ENCODE measurements at places on chromosomes 7 and 10.
A peak's percentile ranks its signal among the peaks of the same experiment; 100 is the strongest.

GRCh38 chr7:20107582-20107981, 109.6 kb downstream of the MACC1 start:
- no peak for DNase-seq

DNA sequence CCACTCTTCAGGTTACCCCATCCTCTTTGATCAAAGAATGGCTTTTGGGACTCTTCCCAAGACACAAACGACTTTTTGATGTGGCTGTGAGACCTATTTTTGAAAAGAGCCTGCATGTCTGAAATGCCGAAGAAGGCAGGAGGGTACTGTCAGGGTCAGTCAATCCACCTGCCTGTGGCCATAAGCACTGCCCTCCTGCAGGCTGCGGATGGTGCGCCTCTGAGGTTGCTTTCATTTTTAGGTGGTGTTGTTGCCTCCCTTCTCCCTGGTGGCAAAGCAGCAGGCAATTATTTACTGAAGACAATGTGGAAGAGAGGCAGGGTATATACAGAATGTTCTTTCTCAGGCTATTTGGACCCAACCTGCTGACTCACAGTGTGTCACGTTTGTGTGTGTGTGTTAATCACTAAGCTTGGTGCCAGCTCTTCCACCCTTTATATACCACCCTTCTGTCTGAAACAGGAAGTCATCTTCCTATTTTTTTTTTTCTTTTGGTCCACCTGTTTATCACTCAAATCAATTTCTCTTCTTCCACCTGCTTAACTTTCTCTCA, 1421.2 kb upstream of the CELF2 start:
- DNase-seq = no peak

DNA sequence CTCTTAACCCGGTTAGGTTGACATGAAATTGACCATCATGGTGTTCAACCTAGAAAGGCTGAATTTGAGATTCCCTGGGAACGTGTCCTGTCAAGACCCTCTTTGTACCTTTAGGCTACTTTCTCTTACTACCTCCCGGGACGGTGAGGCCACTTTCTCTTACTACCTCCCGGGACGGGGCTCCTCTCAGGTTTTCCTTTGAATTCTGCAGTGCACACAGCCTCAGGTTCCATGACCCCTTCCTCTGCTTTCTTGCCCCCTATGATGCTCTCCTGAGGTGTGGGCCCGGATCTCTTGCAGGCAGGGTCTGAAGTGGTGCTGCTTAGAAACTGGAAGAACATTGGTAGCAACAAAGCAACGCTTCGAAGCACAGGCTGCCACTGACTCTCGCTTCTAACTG, 155.3 kb downstream of the CAMK1D start:
- DNase-seq = no peak

- no peak for DNase-seq
These were observed 59.5 kb downstream of the TET1 start for GRCh38 chr10:68619595-68619994.

GRCh38 chr7:135670179-135670578, 7.9 kb downstream of the STMP1 start:
- no peak for DNase-seq

GRCh38 chr7:77561352-77561751, 24.3 kb downstream of the PTPN12 start:
- no peak for DNase-seq

DNA sequence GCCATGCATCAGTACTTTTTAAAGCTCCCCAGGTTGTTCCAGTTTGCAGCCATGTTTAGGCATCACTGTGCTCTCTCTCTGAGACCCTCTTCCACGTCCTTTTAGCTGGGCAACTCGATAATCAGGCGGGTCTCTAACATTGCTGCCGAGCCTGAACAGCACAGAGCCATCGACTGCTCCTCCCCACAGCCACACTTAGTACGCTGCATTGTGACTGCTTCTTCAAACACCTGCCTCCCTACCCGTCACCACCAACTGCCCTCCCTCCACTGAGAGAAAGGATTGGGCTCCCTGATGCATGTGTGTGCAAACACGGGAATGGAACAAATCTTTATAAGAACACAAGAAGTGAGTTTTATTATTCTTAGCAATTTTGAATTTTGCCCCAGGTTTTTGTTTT, 11.4 kb upstream of the TACR2 start:
- DNase-seq = no peak

- DNase-seq = no peak
These were observed 758.7 kb downstream of the CNTNAP2 start for GRCh38 chr7:146875237-146875785.

DNA sequence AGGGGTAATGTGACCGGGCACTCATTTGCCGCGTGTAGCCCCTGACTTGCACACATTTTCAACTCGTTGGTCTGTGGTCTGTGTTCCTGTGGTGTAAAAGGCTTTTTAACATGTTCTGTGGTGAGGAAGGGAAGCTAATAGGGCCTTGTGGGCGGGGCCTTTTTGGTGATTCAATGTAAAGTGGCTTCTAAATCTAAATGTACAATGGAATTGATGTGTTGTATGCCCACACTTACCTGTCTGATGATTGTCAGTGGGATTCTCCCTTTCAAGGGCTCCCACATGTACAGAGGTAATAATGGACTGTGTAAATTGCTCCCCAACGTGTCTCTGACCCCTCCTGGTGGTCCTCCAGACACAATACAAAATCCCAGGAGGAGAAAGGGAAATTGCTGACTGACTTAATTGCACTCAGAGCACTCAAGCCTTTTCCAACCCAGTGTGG, 43.1 kb upstream of the GATAD1 start:
- DNase-seq = no peak

DNA sequence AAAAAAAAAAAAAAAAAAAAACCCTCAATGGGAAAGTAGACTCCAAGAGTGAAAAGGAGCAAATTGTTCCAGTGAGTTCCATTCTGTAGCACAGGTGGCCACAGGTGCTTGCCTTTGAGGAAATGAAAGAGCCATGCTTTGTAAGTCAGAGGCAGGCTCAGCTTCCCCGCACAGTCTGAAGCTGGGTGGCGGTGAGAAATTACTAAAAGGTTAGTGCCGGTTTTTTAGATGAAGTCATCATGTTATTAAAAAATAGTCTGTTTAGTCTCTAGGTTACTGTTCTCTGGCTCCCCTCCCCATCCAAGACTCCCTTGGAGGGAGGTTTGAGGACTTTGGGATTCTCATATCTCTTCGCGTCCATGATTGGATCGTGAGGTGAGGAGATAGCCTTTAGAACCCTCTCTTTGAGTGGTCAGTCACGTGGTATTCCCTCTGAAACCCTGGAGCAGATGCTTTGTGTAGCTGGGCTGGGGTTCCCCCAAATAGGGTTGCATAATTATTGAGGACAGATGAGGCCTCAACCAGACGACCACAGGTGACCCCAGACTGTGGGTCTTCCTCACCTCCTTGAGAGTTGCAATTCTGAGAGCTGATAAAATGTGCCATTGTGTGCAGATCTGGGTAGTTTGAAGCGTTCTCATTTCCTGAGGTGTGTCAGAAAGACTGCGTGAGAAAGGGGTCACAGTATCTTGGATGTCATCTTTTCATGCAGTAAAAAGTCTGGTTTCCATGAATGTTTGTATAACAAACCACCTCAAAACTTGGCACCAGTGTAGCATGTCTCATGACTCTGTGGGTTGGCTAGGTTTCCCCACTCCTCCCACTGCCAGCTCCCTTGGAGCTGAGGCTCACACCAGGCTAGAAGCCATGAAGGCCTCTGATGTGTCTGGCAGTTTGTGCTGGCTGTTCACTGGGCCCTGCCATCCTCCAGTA, 27.1 kb downstream of the OGDH start:
- peak; percentile 56 for DNase-seq

DNA sequence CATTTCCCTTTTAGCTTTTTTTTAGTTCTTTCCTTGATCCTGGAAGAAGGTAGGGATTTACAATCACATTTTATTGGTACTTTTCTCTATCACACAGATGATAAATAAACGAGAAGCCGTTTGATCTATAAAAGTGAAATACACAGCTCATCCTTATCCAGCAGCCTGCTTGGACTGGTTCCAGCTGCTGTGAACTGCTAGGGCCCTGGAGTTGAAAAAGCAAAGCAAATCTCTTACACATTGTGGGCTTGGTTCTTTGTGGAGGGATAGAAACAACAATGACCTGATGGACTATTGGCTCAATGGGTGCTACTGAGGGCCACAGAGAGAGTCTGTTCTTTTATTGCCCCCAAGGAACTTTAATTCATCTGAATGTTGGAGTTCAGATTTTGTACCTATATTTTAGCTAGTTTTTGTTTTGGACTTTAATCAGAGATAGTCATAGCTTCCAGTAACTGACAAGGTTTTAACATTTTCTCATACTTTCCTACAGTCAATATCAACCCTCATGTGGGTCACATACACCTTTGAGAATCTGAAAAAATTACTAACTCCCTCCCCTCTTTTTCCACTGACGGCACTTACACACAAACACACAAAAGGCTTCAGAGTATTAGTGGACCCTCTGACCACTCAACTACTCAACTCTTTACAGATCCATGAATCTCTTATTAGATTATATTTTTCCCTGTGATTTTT, 91.6 kb upstream of the CCDC6 start:
- no peak for DNase-seq

Measured in activated T-helper 1 cell treated with Interleukin-2 at 50 U/mL for 16 hours (primary cell).